CD8-positive, alpha-beta T cell (primary cell): ENCODE measurements at places on chromosomes 2 and 18. TPM values are rescaled to one million over a fixed set of nuclear protein-coding genes. Genes with fewer than 3 reads are reported as not detected.

DNA sequence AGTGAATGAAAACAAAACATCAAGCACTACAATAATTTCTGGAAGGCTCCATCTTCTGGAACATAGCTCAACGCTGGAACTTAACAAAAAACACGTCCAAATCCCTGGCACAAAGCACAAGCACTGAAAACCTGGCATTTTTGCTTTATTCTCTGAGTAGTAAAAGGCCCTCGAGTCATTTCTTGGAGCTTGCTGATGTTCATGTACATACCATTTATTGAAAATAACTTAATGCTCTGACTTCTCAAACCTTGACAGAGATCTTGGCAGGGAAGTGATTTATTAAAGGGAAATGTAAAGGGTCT, 76.5 kb upstream of the STK17B start:
- no peak for DNase-seq

- no peak for DNase-seq
These were observed 251.4 kb downstream of the ATAD2B start for GRCh38 chr2:23675506-23675905.

DNA sequence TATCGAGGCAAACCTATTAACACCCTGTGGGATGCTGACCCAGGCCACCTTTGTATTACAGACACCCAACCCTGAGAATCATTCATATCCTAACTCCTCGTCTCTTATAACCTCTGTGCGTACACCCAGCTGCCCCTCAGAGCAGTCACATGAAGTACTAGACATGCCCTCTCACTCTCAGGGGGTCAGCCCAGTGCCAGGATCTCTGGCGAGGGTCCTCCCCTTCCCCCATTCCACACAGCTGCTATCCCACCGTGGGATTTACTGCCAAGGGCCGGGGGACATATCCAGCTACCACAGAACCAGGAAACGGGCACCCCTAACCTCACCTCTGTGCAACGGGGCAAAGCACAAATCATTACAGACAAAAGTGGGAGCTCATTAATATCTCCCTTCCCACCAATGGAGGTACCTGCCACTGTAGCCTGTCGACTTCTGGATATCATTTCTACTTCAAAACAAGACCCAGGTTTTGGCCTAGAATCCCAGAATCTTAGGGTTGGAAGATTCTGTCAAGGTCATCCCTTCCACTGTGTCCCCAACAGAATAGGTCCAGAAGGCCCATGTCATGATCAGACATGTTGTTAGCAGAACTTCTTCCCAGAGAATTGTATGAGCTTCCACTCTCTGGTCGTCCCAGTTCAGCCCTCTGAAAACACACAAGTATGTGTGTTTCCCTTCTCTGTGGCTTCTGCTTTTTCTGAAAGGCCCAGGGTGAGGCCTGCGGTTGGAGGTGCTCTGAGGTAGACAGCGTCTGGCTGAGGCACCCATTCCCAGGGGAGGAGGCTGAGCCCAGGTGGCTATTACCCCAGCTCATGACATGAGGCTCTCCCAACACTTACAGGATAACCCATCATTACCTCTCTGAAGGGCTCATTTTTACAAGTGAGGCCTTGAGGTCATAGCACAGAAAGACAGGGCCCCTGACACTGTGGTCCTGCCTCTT, 1.7 kb downstream of the TMBIM1 start:
- peak; percentile 69 for DNase-seq

DNA sequence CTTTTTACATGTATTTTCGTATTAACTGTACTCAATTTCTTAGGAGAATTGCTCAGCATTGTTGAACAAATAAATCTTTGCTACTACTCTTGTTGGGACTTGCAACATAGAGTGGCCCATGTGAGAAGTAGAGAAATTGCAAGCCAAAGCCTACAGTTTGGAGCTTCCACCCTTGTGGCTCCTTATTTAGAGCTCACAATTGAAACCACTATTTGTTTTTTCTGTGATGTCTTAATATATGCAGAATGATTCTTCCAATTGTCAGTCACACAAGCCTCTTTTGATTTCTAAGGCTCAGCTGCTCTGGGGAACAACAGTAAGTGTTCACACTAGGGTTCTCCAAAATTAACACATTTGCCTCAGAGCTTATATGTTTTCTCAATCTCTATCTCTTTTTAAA, 60.2 kb upstream of the GALNT13 start:
- DNase-seq, result no peak

DNA sequence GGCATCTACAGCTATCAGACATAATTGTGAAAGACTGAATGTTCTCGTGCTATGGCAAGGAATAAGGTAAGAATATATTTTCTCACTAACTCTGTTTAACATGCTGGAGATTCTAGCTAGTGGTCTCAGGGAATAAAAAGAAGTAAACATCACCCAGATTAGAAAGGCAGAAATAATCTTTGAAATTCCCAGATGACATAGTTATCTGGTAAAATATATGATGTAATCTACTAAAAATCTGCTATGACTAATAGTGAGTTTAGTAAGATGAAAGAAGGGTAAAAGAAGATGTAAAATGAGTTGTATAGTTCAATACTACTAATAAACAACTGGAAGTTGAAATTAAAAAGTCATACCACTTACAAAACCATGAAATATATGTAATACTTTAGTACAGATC, 134.2 kb downstream of the DSC3 start:
- DNase-seq, result no peak

- no peak for DNase-seq
These were observed 629.9 kb downstream of the NRXN1 start for GRCh38 chr2:50401772-50402653.

- DNase-seq, result no peak
These were observed 37.9 kb downstream of the TRIB2 start for GRCh38 chr2:12754643-12755042.

GRCh38 chr18:27249933-27250332, 64.8 kb upstream of the CHST9 start:
- DNase-seq, result no peak

- DNase-seq, result peak; percentile 82
These were observed 2.8 kb upstream of the CTDSP1 start for GRCh38 chr2:218396688-218397462.

DNA sequence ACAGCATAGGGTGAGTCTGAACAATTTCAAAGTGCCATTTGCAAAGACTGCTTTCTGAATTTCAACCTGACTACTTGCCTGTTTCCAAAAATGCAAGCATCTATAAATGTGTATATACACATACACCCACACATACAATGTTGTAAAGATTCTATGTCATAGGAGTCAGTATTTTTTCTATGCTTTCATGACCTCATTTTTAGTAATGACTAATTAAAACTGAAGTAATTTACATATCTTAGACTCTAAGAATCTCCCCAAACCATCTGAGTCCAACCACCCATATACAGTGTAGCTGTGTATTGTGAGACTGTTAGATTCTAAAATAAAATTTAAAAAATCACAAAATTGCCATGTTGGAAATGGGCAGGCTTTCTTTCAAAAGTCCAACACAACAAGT, 162.0 kb upstream of the STK17B start:
- DNase-seq, result no peak

DNA sequence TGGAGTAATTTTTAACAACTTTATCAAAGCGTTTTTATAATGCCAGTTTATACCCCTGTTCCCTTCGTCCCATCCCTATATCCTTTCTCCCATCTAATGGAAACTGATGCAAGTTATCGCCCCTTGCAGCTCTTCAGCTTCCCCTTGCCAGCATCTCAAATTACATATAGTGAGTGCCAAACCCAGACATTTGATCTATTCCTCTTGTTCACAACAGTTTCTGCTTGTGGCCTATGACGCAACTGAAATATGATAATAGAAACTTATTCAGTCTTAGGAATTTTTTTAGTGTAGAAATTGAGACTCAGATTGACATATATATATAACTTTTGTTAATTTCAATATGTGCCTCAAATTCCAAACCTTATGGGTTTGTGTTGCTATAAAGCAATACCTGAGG, 562.2 kb upstream of the VWC2L start:
- DNase-seq, result no peak

DNA sequence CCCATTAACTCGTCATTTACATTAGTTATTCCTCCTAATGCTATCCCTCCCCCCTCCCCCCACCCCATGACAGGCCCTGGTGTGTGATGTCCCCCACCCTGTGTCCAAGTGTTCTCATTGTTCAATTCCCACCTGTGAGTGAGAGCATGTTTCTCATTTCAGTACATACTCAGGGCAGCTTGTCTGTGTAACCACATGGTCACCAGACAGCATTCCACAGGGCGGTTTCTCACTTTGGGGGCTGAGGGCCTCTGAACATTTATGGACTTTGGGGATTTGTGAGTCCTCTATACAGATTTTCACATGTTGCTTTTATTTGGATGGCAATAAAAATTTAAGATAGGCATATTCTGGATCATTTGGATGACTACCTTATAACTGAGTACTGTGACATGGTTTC, 84.0 kb downstream of the LYPD6B start:
- DNase-seq, result no peak

DNA sequence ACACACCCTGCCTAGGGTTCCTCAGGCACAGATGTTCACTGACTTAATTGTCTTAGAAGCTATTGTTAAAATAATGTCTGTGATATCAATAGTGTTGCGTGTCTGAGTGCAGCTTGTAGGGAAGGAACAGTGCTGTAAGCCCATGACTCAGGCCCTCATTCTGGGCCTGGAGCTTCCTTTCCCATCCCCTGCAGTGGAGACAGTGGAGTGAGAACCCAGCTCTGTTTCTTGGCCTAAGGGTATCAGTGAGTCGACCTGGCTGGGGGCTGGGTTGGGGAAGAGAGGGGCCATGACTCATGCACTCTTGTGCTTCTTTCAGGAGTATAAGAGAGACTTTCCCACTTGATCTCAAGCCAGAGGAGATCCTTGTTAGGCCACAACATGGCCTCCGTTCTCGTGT, 106.8 kb downstream of the HRH4 start:
- DNase-seq, result no peak

GRCh38 chr2:19474128-19474527, 115.7 kb upstream of the OSR1 start:
- no peak for DNase-seq

DNA sequence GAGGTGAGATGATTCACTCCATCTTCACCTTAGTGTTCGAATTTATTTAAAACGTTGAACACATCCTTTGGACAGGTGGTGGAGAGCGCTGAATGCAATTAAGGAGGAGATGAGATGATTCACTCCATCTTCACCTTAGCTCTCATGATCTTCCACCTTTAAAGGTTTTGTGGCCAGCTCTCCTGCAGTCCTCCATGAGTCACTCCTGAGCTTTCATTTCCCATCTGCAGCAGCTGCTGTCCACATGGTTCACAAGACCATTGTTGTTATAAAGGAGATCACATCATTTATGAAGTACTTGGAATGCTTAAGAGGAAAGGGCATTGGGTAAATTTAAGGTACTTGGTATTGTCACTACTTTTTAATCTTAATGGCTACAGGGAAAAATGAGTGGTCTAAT, 298.5 kb downstream of the PAX3 start:
- DNase-seq, result no peak

DNA sequence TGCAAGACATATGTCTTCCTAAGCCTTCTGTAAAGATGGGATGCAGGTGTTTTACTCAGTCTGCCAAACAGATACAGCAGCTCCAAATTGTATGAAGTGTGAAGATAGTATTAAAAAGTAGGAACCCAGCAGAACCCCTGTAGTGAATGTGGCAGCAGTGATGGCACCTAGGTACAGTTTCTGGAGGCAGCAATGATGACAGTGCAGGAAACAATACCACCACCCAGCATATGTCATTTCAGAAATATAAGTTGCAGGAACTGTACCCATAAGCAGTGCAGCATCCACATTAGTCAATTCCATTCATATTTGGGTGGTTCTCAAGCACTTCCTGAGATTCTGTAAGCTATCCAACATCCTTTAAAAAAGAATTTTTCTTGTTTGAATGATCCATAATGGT, 46.7 kb upstream of the ATP5MC3 start:
- DNase-seq, result no peak

DNA sequence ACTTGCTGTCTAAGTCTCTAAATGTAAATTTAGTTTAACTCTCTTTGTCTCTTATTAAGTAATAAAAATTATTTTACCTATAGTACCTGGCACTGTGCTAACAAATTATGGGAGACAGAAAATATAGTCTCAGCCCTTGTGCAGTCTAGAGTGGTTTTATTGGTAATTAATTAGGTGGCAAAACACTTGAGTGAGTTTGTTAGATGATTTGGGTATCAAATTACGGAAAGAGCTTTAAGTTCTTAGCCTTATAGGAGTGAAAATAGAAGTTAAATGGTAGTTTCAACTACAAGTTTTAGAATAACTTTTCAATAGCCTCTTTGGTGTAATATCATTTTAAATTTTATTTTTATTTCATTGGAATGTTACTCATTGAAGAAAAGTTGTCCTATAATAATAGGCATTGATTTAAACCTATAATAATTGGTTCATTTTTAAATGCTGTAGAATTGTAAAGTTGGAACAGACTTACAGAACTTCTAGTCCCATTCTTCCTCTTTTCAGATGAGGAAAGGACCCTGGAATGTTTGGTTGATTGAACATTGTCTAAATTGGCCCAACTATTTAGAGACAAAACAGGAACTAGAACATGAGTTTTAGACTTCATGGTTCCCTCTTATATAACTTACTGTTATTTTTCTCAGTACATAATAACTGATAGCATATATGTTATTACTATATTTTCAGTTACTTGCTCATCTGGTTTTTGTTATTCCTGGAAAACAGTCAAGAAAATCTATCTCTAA, 10.2 kb upstream of the HTR2B start:
- DNase-seq, result no peak

GRCh38 chr2:160672211-160672610, 178.6 kb upstream of the RBMS1 start:
- no peak for DNase-seq

DAPL1 gene
- not detected for total RNA-seq

GATA6 gene
- 4.0 TPM for total RNA-seq

GALNT14 gene
- total RNA-seq, result not detected

USP37 gene
- total RNA-seq, result 23.2 TPM

SLC5A6 gene
- 431 TPM for total RNA-seq

PKDCC gene
- not detected for total RNA-seq

CD302 gene
- 0.54 TPM for total RNA-seq

SNORC gene
- 0.44 TPM for total RNA-seq

SERPINB11 gene
- not detected for total RNA-seq

HOXD3 gene
- not detected for total RNA-seq

CD226 gene
- 20.1 TPM for total RNA-seq

SAG gene
- total RNA-seq, result 0.05 TPM

CERKL gene
- not detected for total RNA-seq
